NCI-H460 (cell line): ENCODE measurements at places on chromosomes 16 and 17. TPM values are rescaled to one million over a fixed set of nuclear protein-coding genes. Genes with fewer than 3 reads are reported as not detected.

CXCL16 gene
- 16.2 and 18.0 TPM in 2 replicates for total RNA-seq

ZPBP2 gene
- total RNA-seq = not detected in 2 replicates

G6PC1 gene
- total RNA-seq = not detected in 2 replicates

CDH11 gene
- 1,481 and 1,616 TPM in 2 replicates for total RNA-seq

OTOA gene
- total RNA-seq = not detected in 2 replicates

HCFC1R1 gene
- total RNA-seq = 29.3 and 33.4 TPM in 2 replicates

SMARCE1 gene
- total RNA-seq = 101 and 107 TPM in 2 replicates

TBC1D3K gene
- total RNA-seq = not detected in 2 replicates

DNA sequence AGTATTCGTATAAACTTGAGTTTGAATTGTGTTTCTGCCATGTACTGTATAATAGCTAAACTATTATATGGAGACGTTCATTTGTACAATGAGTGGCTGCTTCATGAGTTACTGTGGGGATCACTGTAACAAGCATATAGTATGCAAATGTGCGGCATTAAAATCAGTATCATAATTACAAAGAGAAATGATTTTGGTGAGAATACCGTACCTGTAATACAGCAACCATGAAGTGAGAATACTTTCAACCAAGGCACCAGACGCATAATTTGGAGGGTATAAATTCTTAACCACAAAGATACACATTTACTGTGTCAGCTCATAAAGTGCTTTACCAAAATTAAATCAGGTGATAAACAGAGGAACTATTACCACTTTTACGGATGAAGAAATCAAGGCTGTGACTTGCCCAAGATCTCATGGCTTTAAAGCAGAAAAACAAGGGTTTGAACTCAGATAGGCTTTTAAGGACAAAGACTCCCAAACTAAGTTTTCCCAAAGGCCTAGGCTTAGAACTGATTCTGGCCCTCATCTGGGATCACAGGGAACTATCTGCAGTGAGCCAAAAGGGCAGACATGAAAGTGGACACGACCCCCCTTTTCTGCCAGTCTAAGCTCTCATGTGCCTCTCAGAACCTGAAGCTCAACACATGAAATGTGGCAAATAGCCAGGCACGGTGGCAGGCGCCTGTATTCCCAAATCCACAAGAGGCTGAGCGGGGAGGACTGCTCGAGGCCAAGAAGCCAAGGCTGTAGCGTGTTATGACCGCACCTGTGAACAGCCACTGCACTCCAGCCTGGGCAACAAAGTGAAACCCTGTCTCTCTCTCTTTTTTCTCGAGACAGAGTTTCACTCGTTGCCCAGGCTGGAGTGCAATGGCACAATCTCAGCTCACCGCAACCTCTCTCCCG is 6.4 kb downstream of the RPS15A start:
- no peak for DNase-seq

DNA sequence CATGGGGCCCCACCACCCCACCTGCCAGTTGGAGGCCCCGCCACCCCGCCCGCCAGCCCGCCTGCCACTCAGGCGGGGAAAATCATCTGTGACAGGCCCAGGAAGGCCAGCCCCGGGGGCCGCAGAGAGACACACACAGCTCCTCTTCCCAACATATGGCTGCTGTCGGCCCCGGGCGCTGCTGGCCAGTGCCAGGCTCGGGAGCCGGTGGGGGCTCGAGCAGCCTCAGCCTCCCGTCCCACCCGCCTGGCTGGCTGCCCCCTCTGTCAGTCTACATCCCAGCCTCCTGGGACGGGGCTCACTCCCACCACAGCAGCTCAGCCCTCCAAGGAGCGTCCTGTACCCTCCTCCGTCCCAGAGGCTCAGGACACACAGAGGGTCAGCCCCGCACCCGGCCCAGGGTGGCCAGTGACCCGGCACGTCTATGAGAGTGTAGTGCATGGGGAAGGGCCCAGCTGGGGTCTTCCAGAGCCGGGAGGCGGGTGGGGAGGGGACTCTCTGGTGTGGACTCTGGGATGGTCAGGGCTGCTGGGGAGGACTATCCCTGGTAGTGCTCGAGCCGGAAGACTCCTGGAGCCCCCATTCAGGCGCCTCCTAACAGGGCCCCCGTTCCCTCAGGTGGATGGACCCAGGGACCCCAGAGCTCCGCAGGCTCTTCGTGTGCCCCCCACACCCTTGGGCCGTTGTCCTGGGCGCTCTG is 3.6 kb upstream of the PRR35 start:
- no peak for DNase-seq

- no peak for DNase-seq
Observed at GRCh38 chr16:73916829-73917594, 379.6 kb upstream of the PSMD7 start.

GRCh38 chr17:29914819-29915537 is 15.1 kb downstream of the SSH2 start:
- DNase-seq = no peak

DNA sequence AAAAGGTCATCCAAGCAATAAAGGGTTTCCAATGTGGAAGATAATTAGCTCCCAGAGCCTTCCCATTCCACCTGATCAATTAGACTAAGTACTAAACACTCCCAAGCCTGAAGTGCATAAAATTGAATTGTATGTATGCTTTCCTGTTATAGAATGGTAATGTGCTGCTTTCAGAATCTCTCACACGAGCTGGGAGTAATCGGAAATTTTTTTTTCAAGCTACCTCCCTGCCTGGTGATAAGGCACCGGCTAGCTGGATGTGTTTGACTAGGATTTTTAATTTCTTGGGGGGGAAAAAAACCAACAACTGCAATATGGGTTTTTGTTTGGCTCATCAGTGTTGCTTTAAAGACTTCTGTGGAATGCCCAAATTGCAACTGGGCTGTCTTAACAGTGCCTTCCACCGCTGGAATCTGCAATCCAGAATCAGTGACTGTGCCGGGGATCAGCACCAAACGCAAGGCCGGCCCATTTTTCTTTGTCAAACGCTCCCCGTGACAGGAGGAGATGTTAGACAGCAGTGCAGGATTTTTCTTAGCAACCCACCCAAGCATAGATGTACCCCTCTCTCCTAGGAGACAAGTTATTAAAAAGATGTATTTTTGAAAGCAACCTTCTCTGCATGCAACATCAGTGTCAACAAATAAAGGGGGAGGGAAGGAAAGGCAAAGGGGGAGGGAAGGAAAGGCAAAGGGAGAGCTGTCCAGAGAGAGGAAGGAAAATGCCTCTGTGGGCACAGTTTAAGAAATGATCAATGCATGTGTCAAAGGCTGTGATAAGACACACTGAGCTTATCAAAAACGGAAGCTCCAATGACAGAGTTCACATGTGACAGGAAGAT is 387.2 kb downstream of the NPIPA8 start:
- no peak for DNase-seq

GRCh38 chr17:33651686-33652085 is 358.6 kb upstream of the ASIC2 start:
- DNase-seq = no peak

DNA sequence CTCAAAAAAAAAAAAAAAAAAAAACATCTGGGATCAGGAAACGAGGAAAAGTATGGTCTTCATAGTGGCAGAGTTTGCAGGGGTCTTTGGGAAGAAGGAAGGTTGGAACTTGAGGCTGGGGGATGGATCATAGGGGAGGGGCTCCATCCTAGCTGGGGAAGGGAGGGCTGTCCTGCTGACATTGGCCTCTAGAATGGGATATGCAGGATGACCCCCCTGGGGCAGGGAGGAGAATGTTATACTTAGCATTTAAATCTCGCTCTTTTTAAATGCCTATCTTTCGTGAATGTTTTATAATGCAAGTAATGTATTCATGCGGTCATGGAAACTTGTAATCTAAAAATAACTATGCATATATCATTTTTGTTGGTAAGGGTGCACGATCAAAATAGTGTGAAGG is 33.2 kb downstream of the TMEM235 start:
- no peak for DNase-seq

DNA sequence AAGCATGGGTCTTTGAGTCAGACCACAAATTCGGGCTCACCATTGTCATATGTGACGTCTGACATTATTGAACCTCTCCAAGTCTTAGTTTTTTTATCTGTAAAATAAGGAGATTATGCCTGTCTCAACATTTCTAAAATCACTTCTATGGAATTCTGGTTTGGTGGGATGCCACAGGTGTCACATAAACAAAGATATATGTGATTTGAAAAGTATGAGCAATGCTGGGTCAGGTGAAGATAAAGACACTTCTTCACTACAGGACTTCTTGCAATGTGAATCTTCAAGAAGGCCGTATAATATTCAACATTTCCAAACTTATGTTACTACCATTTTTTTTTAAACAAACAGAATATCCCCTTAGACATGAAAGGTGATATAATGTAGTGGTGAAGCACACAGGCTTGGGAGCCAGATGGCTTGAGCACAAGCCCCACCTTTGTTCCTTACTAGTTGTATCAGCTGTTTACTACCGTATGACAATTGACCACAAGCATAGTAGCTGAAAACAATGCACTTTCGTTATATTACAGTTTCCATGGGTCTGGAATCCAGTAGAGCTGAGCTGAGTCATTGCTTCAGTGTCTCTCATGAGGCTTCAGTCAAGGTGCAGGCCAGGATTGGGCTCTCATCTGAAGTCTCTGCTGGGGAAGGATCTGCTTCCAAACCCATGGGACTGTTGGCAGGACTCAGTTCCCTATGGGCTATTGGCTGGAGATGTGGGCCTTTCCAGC is 87.7 kb downstream of the UTP18 start:
- no peak for DNase-seq

DNA sequence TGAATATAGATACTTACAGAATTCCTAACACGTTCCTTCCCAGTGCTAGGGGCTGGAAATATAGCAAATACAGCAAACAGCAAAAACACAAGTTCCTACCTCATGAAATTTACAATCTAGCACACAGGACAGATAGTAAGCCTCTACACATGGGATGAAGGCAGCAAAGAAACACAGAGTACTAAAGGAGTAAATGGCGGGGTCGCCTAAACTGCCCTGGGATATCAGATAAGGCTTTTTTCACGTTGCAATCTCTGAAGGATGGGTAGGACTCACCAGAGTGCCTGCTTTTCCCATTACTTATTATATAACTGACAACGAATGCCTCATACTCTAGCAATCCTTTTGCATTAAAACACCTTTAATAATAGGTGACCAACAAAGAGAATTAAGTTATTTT is 19.8 kb downstream of the CEP112 start:
- no peak for DNase-seq

DNA sequence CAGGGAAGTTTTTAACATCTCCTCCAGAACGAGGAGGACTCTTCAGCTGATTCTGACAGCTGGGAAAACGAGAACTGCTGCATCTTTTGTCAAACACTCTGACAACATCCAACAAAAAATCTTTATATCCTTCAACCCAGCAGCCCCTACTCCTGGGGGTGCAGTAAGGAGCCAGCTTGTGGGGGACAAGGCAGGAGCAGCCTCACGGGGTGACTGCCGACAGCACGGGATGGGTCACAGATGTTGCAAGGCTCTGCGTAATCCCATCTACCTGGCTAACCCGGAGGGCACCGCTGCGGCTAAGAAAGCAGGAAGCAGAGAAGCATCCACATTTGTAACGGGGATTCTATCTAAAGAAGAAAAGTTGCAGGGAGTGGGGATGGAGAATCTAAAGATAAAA is 28.6 kb downstream of the WDR45B start:
- DNase-seq = no peak

- no peak for DNase-seq
Observed at GRCh38 chr17:76537578-76538280, at the start of gene CYGB. TSS of gene CYGB (minus strand) at chr17:76537709. CDS start at chr17:76537542, 167 bp downstream.

GRCh38 chr17:236641-237405 is 55.4 kb upstream of the DOC2B start:
- DNase-seq = no peak

GRCh38 chr17:13995856-13996271 is 73.4 kb upstream of the COX10 start:
- DNase-seq = no peak

- DNase-seq = no peak
Observed at GRCh38 chr17:63984651-63985386, 12.1 kb upstream of the SCN4A start.

DNA sequence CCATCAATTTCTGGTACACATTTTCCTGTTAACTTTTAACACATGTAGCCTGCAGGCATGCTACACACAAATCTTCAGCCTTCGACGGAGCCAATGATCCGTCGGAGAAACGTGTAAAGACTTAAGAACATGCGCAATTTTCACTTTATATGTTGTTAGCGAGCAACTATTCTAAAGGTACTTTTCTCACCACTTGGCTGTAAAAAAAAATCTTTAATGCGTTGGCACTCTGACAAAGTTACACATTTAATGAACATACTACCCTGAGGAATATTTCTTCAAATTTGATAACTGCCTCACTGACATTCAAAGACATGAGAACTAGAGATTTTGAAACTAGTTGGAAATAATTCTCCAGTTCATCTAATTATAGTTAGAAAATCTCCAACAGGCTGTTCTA is 507.5 kb upstream of the SALL1 start:
- DNase-seq = no peak

- peak; percentile 14 for DNase-seq
Observed at GRCh38 chr17:74008196-74008595, 195.3 kb upstream of the RPL38 start.

- peak; percentile 99 for DNase-seq
Observed at GRCh38 chr17:8383143-8383822, at the start of gene RPL26. TSS of gene RPL26 (minus strand) at chr17:8383193. CDS start at chr17:8382310, 883 bp downstream.

GRCh38 chr17:46742565-46743270 is 75.8 kb downstream of the WNT3 start:
- no peak for DNase-seq

GRCh38 chr16:1645914-1646525 is 32.1 kb upstream of the JPT2 start:
- peak; percentile 60 for DNase-seq
